Colonic mucosa (tissue), 4 donors: ENCODE measurements at places on chromosomes 2 and 18.

DNA sequence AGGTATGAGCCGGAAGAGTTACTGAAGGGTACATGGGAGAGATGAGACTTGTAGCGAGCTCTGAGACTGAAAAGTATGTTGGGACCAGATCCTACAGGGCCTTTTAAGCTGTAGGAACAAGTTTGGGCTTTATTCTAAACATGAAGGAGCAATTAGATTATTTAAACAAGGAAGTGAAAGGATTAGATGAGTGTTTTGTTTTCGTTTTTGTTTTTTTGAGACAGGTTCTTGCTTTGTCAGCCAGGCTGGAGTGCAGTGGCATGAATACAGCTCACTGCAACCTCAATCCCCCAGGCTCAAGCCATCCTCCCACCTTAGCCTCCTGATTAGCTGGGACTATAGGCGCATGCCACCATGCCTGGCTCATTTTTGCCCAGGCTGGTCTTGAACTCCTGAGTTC is 110.7 kb downstream of the C1D start:
- DNase-seq, result no peak

DNA sequence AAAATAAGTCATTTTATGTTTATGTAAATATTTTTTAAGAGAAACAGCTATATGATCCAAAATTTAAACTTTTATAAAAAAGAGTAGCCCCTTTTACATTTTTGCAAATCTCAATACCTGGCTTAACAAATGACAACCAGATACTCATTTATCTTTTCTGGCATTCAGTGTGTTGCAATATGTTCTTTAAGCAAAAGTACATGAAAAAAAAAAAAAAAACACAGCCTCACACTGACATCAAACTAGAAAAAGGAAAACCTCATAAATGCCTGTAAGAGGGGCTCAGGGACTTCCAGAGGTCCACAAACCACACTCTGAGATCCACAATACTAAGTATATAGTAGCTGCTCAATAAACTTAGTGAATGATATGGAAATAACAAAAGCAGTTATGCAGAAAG is 21.9 kb downstream of the PPP4R3B start:
- DNase-seq, result no peak

DNA sequence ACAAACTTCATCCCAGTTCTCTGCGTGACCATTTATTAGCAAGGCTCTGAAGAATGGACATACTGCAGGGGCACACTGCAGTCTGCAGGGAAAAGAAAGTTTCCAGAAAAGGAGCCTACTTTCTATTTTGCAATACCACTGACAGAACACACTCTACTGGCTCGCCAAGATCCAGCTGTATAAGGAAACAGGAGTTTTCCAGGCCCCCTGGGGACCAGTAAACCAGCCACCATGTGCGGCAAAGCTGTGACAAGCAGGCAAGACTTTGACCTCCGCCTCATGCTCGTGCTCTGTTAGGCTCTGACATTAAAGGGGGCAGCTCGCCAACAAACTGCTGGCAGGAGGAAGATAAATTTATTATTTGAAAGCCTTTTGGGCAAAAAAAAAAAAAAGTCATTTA is 67.3 kb downstream of the CCBE1 start:
- DNase-seq, result no peak

- DNase-seq, result no peak
Observed at GRCh38 chr2:122748552-122749011, 993.1 kb downstream of the TSN start.

- no peak for DNase-seq
Observed at GRCh38 chr2:202574541-202574940, 60.2 kb upstream of the FAM117B start.

DNA sequence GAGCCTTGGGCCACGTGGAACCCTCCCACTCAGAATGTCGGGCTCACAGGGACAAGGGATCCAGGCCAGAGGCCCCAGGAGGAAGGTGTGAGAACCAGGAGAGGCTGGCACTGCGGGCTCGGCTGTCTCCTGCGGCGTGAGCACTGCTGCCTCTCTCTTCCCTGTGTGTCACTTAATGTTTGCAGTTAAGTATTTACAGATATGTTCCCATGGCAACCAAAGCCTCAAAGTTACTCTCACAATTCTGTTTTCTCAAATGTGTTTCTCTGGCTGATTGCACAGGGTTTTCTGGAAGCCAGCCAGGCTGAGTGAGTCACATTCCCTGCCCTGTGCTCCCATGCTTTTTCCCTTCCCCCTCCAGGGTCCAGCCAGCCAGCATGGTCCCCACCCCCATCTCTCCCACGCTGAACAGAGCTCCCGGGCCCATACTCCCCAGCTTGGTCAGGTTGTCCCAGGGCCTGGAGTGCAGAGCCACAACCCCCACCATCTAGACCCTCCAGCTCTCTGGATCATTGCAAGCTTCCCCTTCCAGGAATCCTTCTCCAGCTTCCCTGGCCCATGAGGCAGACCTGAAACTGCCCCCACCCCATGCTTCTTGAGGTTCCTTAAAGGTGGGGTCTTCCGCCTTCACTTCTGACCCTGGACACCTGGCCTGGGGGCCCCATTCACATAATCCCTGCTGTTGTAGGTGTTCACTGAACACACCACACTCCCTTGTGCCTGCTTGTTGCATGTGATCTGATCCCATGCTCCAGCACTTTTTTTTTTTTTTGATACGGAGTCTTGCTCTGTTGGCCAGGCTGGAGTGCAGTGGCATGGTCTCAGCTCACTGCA is 265.9 kb downstream of the CELF4 start:
- DNase-seq, result peak; percentile 81

GRCh38 chr2:59029058-59029457 is 787.9 kb upstream of the FANCL start:
- no peak for DNase-seq
